ENCODE measurements at places on chromosomes 5 and 9.

DNA sequence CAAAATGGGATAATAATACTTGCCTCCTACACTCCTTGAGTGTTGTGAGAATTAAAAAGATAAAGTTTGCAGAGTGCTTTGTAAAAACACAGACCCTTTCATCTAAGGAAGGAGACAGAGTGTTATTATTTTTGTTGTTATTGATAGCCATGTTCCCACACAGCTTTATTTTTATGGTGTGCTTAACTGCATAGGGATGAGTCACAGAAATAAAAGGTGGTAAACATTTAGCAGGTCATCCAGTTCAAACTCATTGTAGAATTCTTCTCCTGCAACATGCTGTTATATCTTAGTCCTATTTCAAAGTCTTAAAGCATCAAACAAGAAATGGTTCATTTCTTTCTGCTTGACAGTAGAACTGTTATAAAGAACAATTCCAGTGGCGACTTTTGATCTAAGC is 367.5 kb upstream of the ACTBL2 start:
- no peak for DNase-seq

GRCh38 chr5:115594128-115595047 is 7.9 kb downstream of the TICAM2 start:
- DNase-seq, result no peak

DNA sequence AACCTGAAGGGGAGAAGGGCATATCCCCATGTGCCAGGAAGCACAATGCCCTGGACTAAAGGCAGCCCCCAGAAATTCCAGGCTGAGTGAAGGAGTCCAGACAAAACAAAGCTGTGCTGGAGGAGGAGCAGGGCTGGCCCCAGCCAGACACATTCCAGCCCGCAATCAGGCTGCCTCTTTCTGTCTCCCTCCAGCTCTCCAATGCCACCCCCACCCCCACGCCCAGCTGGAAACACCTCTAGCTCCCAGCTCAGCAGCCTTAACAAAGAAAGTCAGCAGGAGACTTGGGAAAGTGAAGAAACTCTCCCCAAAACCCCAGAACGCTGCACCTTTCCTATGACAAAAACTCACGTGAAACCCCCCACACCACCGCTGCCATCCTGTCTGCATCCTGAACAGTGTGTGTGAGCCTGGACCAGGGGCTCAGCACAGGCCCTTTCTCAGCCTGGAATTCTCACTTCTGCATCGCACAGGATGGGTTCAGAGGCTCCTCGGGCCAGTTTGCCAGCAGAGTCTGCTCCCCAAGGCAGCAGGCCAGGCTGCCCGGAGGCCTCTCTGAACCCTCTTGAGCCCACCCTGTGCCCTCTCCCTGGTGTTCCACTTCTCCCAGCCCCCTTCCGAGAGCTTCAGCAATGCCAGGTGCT is 96.2 kb upstream of the ICE1 start:
- DNase-seq, result no peak

DNA sequence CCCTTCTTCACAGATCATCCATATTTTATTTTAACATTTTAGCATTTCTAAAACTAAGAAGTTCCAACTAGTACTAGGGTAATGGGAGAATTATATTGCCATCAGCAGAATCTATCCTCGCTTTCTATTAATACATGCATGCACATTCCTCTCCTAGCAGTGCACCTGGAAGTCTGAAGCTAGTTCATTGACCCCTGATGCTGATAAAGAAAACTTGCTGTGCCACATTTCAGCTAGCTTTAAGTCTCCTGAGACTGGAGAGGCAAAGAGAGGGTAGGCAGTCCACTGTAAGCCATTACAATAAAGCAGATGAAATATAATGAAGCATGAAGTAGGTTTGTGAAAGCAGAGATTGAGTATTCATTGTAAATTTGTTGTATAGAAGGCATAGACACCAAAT is 15.8 kb downstream of the MINAR2 start:
- DNase-seq, result no peak

DNA sequence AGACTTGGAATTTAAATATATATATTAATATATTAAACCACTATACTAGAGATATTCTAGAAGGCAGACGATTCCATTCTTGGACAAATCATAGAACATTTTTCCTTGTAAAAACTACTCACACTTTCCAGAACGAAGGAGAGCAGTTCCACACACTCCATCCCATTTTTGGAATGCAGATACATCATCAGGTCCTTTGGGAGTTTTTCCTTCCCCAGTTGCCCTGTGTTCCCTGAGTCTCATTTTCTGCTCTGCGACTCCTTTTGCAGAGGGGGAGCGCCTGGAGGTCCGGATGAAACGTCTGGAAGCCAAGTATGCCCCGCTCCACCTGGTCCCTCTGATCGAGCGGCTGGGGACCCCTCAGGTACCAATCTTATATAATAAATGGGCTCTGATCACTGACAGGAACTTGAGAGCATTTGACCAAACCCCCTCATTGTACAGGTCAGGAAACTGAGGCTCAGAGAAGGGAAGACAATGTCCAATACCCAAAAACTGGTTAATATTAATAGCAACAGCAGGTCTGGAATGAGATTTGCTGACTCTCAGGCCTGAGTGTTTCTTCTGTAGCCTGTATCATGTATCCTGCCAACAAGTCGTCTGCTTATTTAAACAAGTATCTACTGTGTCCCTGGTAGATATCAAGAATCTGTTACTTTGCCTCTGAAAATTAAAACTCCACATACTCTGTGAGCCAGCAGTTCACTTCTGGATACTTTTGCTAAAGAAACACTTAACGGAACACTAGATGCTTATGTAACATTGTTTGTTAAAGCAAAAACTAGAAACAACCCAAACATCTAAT is 76.8 kb upstream of the NIPAL4 start:
- DNase-seq, result no peak

GRCh38 chr5:58786711-58787303 is 203.9 kb downstream of the RAB3C start:
- no peak for DNase-seq

GRCh38 chr5:106784846-106785245 is 885.9 kb downstream of the EFNA5 start:
- no peak for DNase-seq

DNA sequence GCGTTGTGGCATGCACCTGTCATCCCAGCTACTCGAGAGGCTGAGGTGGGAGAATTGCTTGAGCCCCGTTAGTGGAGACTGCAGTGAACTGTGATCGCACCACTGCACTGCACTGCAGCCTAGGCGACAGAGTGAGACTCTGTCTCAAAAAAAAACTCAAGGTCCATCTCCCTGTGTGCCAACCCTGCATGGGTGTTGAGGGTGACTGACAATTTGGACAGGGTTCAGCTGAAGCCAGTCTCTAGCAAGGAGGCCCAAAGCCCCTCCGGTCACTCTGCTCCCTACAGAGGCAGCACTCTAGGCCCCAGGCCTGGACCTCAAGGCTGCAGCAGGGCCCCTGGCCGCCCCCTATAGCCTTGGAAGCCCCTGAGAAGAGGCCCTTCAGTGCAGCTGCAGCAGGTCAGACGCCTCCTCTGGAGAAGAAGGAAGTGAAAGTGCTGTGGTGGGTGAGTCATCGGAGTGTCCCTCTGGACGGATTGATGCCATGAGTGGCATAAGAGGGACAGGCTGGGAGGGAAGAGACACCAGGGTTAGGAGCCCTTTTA is 39.2 kb upstream of the NEK6 start:
- DNase-seq, result no peak

- no peak for DNase-seq
Observed at GRCh38 chr5:103003872-103004271, 116.1 kb downstream of the GIN1 start.

GRCh38 chr5:115992848-115993350 is 30.6 kb downstream of the LVRN start:
- DNase-seq, result no peak

DNA sequence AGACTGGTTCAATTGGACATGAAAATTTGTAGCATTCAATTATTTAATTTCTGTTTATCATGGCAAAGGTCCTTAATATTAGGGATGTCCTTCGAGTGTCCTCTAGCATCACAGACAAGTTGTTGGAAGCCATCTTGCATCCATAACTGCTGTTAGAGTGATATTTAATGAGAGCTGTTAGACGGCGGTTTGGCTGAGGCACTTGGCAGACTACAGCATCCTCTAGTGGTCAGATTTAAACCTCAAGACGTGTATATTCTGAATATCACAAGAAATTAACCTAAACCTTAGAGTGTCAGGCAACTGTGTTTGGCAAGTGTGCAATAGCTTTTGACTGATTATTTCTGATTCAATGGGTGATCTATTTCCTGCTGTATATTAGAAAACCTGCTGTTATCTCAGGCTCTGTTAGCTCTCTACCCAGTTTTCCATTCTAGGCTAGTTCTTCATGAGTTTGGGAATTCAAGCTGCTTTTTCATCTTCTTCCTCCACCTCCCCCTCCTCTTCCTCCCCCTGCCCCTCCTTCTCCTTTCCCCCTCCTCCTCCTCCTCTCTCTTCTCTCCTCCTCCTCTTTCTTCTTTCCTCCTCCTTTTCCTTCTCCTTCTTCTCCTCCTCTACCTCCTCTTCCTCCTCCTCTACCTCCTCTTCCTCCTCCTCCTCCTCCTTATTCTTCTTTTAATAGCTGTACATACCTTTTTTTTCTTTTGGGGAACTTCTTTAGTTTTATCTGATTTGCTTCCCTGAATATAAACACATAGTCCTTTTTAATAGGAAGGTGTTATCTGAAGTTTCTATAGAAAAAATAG is 8.6 kb downstream of the SPINK1 start:
- peak; percentile 76 for DNase-seq

DNA sequence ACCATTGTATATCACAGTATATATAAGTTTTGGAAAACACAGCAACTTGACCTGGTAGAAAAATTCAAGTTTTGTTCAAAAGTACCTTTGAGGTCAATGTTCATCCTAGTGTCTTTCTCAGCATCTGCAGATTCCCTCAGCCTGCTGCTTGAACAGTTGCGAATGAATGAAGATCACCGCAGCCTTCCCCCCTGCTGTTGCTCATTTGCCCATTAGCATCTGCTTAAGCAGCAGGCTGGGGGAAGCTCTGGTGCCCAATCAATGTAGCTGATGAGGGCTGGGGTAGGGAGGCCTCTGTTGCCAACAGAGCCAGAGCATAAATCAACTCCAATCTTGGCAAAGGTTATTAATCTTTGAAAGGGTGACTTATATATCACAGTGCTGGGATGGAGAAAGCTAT is 586.5 kb upstream of the PTPRD start:
- DNase-seq, result no peak

DNA sequence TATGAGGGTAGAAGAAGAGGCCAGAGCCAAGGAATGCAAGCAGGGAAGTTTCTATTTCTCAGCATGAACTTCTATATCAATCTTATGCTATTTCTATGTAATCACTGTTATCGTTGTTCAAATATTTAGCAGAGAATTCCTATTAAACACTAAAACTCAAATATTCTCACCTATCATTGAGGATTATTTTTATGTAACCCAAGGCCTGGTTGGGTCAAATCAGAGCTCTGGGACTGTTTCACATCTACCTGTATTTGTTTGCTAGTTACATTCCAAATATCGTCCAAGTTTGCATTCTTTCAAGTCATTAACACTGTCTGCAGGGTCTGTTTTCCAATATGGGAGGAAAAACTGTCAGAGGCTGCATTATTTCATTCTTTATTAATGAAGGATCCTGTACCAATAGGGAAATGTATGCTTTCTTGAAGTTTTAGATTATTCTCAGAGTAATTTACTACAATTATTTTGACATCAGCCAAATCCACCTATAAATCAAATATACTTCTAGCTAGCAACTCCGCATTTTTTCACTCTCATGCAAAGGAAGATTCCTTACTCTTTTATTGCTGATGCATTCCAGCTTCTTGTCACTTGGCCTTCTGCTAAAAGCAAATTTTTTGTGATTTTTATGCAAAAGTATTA is 52.2 kb downstream of the LURAP1L start:
- no peak for DNase-seq

DNA sequence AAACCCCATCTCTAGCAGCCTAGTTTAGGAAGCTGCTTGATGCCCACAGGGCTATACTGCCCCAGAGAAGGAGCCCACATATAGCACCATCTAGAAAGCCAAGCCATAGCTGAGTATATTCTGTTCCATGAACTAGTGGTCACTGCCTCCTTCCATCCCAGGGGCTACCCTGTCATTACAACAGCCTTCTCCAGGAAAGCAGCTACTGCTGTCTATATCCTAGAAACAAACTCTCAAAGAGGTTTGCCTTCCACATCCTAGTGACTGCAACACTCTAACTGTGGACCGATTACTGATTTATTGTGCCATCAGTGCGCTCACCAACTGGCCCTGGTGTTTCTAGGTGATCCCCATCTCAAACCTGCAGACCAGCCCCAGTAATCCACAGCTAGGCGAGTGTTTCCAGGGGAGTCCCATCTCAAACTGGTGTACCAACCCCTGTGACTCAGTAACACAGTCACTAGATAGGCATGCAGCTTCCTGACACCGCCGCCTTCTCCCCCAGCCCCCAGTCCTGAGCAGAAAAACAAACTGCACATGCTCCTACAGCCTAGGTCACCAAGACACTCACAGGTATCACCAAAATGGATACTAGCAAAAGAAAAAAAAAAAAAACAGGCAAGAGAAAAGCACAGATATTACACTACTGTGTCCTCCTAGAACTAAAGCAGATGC is 14.8 kb downstream of the SPTLC1 start:
- DNase-seq, result no peak

DNA sequence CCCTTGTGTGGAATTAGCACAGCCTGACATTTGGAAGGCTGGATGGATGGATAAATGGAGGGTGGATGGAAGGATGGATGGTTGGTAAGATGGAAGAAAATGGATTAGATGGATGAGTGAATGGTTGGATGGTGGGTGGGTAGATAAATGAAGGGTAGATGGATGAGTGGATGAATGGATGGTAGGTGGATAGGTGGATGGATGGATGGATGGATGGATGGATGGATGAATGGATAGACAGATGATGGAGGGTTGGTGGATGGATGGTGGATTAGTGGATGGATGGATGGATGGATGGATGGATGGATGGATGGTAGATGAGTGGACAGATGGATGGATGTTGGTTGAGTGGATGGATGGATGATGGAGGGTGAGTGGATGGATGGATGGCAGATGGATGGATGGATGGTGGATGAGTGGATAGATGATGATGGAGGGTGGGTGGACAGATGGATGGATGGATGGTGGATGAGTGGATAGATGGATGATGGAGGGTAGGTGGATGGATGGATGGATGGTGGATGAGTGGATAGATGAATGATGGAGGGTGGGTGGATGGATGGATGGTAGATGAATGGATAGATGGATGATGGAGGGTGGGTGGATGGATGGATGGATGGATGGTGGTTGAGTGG is 175.6 kb upstream of the PPP1R26 start:
- no peak for DNase-seq

DNA sequence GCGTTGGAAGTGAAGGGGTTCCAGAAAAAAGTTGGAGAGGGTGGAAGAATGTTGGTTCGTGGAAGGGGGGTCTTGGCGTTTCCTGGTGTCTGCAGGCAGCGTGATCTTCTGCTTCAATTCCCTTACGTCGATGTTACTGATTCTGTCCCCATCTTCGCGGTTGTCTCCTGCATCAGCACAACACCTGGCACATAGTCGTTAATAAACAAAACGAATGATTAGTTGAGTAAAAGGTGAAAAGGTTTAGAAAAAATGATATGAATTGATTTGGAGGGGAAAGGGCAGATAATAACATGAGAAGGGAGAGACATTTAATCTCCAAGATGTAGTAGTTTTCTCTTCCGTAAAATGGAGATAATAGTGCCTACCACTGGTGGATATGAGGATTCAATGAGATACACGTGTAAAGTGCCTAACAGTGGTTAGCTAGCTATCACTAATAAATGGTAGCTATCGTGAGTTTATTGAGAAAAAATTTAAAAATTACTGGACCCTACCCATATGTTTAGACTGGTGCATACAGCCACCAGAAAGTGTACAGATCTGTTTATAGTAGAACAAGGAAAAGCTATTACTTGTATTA is 556 bp downstream of the MTREX start:
- peak; percentile 35 for DNase-seq
